ENCODE measurements at places on chromosomes 5 and 9.
A peak's percentile ranks its signal among the peaks of the same experiment; 100 is the strongest.

DNA sequence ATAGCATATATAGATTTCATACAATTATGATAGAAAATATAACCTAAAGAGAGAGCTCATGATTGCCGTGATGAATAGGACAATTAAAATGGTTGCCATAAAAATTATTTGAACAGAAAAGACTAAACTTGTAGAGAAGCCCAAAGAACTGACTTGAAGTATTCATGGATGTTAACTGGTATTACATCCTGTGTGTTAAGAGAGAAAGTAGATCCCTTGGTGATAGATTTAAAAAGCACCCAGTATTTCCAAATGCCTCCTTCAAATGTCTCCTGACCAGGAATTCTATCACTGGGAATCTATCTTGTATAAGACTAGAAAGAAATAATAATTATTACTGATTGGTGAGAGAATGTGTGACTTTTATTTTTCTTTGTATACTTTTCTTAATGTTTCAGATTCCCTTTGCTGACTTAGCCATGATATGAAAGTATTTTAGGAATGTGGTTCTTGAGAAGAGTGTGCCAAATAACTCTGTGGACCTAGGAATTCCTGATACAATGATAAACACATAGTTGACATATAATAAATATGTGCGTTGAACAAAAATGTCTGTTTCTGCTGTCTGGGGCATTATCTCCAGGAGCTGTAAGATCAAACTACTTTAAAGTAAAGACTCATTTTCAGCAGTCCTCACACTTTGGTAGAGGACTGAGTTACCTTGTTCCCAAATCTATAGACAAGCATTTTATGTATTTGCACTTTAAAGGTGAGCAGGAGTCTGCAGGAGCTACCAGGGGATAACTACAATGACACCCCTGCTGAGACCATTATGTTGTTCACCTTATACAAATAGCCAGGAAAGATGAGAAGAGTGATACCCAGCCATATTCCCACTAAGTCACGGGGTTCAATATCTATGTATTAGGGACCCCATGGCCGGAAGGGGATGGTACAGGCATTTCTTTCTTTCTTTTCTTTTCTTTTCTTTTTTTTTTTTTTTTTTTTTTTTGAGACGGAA is 211.1 kb upstream of the TLE4 start:
- no peak for DNase-seq

DNA sequence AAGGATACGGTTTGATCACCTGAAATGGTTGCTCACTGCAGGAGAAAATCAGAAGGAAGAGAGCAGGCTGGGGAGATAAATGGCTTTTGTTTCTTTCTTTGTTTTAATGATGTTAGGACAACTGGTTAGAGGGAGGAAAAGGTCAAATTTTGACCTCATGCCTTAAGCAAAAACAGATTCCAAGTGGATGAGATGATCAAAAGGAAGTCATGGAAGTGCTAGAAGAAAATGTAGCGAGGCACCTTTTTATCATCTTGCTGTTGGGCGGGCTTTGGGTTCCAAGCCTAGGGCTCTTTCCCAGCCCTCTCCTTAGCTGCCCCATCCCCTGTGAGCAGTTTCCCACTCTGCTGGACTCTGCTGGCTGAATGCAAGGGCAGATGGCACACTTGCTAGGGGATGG is 127.9 kb downstream of the ADAMTS2 start:
- no peak for DNase-seq

- DNase-seq = no peak
Observed at GRCh38 chr5:108046955-108047670, 334.8 kb downstream of the FBXL17 start.

DNA sequence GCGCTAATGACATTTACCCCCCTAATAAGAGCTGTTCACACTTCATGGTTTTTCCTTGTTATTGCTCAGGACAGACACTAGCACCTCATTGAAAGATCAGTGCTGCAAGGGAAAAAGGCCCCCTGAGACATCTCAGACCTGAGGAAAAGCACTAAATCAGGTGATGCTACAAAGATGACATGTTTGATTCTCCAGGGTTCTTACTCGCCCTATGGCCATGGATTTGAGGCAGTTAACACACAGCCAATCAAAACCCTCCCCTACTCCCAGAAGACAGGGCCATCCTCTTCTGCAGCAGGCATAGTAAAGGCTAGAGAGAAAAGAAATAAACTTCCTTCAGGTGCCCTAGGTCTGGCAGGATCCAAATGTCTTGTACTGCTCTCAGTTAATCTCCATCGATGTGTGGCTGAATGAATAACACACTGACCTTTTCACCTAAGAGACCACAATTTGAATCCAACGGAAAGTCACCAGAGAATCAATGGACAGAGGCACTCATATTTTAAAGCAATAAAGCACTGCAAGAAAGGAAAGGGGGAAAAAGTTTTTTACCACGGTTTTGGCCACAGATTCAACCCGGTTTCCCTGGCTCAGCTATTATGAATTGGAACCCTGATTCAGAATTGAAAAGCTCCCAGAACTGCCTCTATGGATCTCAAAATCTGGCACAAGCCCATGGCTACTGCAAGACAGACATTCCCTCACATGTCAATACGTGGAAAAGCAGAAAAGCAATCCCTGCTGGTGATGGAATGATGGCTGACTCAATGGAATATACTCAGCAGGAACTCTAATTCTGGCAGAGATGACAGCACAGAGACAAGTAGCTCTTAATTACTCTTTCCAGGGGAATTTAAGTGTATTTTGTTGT is 329.5 kb downstream of the BNC2 start:
- DNase-seq = peak; percentile 80

DNA sequence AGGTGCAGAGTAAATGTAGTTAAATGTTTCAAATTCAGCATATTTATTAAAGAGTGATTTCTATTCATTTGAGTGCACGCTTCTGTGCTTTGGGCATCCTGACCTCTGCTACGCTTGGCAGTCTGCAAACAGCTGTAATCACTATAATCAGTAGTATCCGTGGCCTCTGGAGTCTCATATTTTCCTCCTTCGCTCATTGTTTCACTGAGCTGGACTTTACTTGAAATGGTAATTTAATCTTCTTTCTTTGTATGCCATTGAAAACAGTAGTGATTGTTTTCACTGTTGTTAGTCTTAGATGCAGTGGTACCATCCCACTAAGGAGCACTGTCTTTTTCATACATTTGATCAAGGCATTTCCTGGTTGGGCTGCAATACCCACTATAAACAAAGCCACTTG is 43.5 kb upstream of the CAVIN4 start:
- DNase-seq = peak; percentile 3

DNA sequence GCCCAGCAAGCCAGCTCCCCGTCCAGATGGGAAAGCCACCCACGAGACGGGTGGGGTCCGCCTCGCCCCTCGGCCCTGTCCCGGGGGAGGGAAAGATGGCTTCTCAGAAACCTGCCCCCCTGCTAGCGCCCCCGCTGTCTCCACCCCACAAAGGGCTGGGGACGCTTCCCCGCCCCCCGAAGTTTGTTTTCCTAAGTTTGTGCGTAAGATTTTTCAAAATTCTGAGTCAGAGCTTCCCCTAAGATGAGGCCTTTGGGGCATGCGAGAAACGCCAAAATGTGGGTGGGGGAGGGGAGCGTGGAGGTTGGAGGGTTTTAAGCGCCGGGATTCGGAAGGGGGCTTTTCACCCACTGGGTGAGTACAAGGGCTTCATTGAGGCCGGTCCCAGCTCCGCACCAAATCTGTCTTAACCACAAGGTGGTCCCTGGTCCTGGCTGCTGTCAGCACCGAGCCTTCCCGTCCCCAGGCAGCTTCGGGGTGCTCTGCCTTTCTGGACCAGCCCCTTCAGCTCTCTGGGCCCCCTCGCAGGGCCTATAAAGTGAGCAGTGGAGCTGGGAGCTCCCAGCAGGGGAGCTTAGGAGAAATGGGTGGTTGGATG is 32.3 kb downstream of the PRRX2 start:
- DNase-seq = peak; percentile 91

- DNase-seq = no peak
Observed at GRCh38 chr9:13814647-13815400, 499.1 kb downstream of the NFIB start.

DNA sequence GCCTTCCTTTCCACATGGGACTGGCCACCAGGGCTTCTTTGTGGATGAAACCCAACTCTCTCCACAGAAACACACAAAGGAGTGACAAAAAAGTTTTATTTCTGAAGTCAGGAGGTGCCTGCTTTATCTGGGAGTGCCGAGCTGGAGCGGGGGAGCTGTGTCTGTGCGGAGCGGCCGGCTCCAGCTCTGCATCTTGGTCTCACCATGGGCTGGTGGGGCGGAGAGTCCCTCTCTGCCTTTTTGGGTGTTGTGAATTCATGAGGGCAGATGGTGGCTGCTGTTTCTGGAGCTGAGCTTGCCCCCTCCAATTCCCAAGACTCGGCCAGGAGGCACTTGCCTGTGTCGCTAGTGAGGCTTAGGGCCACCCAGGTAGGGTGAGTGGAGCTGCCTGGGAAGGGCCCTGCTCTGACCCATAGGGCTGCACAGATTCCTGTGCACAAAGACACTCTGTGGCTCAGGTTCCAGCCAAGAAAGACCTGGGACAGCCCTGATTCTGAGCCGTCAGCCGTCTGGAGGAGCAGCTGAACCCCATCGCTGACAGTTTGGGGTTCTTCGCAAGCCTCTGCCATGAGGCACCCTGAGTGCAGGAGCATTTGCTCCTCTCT is 1.4 kb downstream of the DBH start:
- no peak for DNase-seq

GRCh38 chr9:81079055-81079454 is 610.3 kb downstream of the TLE1 start:
- DNase-seq = no peak
